Neural cell (in vitro differentiated cells): ENCODE measurements at places on chromosomes 2 and 18. TPM values are rescaled to one million over a fixed set of nuclear protein-coding genes. Genes with fewer than 3 reads are reported as not detected.

DPYSL5 gene
- 111 and 157 TPM in 2 replicates for polyA plus RNA-seq

NEMP2 gene
- polyA plus RNA-seq = 1.1 and 2.2 TPM in 2 replicates

MC5R gene
- polyA plus RNA-seq = not detected in 2 replicates

FAP gene
- 0.16 TPM in 1 of 2 replicates, not detected in the other for polyA plus RNA-seq

POTEI gene
- 0.25 and 0.48 TPM in 2 replicates for polyA plus RNA-seq

CRYBA2 gene
- polyA plus RNA-seq = not detected in 2 replicates

KIAA2012 gene
- polyA plus RNA-seq = not detected in 2 replicates

CD8B2 gene
- not detected in 2 replicates for polyA plus RNA-seq

UXS1 gene
- 19.1 and 26.0 TPM in 2 replicates for polyA plus RNA-seq

MEP1B gene
- polyA plus RNA-seq = not detected in 2 replicates

NDUFB3 gene
- 111 and 154 TPM in 2 replicates for polyA plus RNA-seq

OTX1 gene
- polyA plus RNA-seq = not detected in 2 replicates

SEPTIN2 gene
- 454 and 467 TPM in 2 replicates for polyA plus RNA-seq

ACTR2 gene
- 100 and 118 TPM in 2 replicates for polyA plus RNA-seq

ZNF385B gene
- polyA plus RNA-seq = 0.30 and 0.31 TPM in 2 replicates

ELOA2 gene
- not detected in 2 replicates for polyA plus RNA-seq

NEUROD1 gene
- polyA plus RNA-seq = not detected in 2 replicates

RSAD2 gene
- 0.16 and 1.2 TPM in 2 replicates for polyA plus RNA-seq

POMC gene
- polyA plus RNA-seq = not detected in 2 replicates

GKN2 gene
- polyA plus RNA-seq = not detected in 2 replicates

FAM124B gene
- polyA plus RNA-seq = not detected in 2 replicates

PPP4R3B gene
- polyA plus RNA-seq = 55.8 and 58.4 TPM in 2 replicates

ZNF892 gene
- 8.0 and 9.3 TPM in 2 replicates for polyA plus RNA-seq

PDE11A gene
- polyA plus RNA-seq = 0.14 and 0.89 TPM in 2 replicates

TLX2 gene
- polyA plus RNA-seq = not detected in 2 replicates

PAX8 gene
- polyA plus RNA-seq = not detected in 2 replicates

PKDCC gene
- 37.4 and 50.3 TPM in 2 replicates for polyA plus RNA-seq

INHBB gene
- 0.10 TPM in 1 of 2 replicates, not detected in the other for polyA plus RNA-seq

CHST9 gene
- 0.18 and 0.32 TPM in 2 replicates for polyA plus RNA-seq

GYPC gene
- polyA plus RNA-seq = 0.40 TPM in 1 of 2 replicates, not detected in the other

ZBTB7C gene
- polyA plus RNA-seq = 2.4 and 6.5 TPM in 2 replicates

DSC2 gene
- 14.5 and 16.3 TPM in 2 replicates for polyA plus RNA-seq

ZNF804A gene
- 2.7 and 2.9 TPM in 2 replicates for polyA plus RNA-seq

CD207 gene
- polyA plus RNA-seq = not detected in 2 replicates

SH3RF3 gene
- 0.52 and 0.53 TPM in 2 replicates for polyA plus RNA-seq

DSG1 gene
- polyA plus RNA-seq = not detected in 2 replicates

DOK6 gene
- polyA plus RNA-seq = 7.4 and 9.7 TPM in 2 replicates

DSG4 gene
- polyA plus RNA-seq = not detected in 2 replicates

COL4A4 gene
- polyA plus RNA-seq = 0.35 and 0.46 TPM in 2 replicates

LOXHD1 gene
- polyA plus RNA-seq = not detected in 2 replicates

TMEM247 gene
- polyA plus RNA-seq = not detected in 2 replicates

VWC2L gene
- 0.31 and 1.3 TPM in 2 replicates for polyA plus RNA-seq

PROKR1 gene
- polyA plus RNA-seq = 0.06 TPM in 1 of 2 replicates, not detected in the other

FSHR gene
- polyA plus RNA-seq = 0.36 TPM in 1 of 2 replicates, not detected in the other

SOWAHC gene
- 5.8 and 6.2 TPM in 2 replicates for polyA plus RNA-seq

FBXO48 gene
- polyA plus RNA-seq = 0.45 and 1.1 TPM in 2 replicates

ASB18 gene
- not detected in 2 replicates for polyA plus RNA-seq

FOXD4L1 gene
- 0.82 and 1.6 TPM in 2 replicates for polyA plus RNA-seq
